ENCODE measurements at places on chromosomes 4 and X.

DNA sequence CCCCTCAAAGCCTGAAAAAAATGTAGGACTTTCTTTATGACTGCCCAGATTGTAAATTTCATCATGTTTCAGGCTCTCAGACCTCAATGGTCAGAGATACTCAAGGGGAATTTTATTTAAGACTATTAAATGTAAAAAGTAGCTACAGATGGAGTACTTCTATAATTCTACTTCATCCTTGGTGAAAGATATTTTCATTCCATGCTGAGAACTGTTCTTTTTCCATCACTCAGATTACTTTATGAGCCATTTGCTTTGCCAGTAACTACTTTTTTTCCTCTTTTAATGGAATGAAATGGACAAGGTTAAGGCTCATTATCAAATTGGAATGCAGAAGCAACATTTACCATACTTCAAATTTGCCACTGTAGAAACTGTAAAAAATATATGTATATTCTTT lies 38.0 kb upstream of the PLS3 start:
- DNase-seq = no peak

- DNase-seq = peak; percentile 5
Measured at GRCh38 chrX:9122519-9123245, 88.8 kb upstream of the FAM9B start.

- no peak for DNase-seq
Measured at GRCh38 chr4:52032005-52032404, 6.1 kb downstream of the SGCB start.

DNA sequence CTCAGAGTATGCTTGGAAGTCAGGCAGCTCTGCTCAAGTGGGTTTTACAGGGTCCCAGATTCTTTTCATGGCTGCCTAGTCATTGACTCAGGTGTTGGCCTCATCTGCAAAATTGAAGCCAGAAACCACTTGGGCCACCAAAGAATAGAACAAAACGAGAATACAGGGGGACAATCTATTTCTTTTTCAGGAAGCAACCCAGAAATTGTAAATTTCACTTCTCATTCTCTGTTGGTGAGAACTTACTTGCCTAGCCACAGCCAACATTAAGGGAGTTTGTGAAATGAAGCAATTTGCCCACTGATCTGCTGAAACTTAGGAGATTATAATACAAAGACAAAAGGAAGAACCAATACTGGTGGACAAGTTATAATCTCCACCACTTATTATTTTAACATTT lies 8.6 kb upstream of the TKTL2 start:
- DNase-seq = no peak

DNA sequence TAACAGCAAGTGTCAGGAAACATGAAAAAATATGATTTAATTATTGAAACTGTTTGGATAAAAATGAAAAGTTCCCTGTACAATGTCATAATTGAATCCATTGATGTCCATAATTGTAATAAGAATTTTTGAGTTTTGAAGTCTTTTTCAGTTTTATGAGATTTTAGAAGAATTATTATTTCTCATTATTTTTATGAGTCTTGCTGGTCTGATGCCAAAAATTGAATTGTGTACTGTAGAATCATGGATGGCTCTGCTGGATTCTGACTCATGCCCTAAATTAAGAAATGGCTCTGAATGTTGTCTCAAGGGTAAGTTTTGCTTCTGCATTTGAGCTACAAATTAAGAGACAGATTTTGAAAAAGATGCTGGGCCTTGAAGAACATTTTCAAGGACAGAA lies 132.8 kb upstream of the MAP9 start:
- DNase-seq = peak; percentile 2

GRCh38 chr4:70313736-70314135 lies 21.0 kb upstream of the CABS1 start:
- DNase-seq = no peak

DNA sequence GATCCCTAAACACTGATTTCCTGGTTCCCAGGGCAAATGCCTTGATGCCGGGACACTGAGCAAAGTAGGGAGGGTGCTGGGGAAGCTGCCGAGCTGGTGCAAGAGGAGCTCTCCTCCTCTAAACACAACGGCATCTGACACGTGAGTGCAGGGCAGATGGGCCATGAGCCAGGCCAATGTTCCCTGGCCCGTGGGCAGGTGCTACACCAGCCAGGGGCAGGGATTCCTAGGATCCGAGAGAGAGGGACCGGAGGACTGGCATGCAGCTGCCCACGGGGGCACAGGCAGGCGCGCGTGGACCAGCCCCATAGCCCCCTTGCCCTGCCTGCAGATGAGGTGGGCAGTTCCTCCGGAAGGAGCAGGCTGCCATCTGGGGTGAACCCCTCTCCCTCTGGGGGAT lies 66.8 kb upstream of the AFAP1 start:
- DNase-seq = no peak

- peak; percentile 33 for DNase-seq
Measured at GRCh38 chr4:26803211-26803861, 57.3 kb upstream of the STIM2 start.

DNA sequence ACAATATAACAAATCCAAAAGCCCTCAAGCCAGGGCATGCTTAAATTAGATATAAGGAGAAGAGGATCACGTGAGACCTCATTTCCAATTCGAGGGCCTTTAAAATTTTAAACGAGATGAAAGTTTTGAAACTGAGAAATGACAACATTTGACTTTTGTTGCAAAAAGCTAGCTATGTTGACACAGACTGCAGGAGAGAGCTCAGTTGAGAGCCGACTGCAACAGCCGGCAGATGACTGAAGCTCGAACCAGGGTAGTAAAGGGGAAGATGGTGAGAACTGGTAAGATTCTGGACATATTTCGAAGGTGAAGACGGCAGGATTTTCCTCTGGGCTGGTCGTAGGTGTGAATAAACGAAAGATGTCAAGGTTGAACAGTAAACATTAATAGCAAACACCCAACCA lies 773 bp downstream of the PRMT9 start:
- peak; percentile 63 for DNase-seq

DNA sequence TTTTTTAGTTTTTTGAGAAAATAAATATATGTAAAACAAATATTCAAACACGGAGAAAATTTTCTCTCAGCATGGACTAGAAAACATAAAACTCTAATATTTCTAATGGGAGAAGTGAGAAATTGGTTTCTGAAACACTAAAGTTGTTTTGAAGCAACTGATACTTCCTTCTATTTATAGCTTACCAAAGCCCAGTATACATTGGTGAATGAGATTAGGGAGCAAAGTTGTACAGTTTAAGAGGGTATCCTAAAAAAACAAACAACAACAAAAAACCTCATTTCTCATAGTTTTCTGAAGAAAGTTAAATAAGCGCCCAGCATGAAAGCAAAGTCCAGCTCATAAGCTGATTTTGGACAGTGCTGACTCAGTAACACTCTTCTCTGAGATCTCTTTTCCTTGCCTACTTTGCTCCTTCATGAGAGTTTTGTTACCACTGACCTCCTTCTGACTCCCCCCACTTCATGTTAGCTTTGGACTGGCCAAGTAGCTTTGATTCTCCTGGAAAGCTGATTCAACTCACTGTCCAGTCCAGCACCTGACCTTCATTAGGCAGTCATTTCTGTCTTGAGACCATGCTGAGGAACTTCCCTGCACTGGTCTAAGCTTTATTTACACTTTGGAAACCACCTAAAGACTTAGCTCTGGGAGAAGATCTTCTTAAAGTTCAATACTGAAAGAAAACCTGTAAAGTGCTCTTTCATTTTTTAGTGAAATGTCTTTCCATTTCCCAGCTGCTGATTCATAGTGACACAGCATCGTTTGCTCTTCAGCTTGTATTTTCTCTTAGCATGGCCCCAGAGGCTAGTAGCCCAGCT lies 21.8 kb upstream of the P2RY10 start:
- DNase-seq = no peak

GRCh38 chr4:10736895-10737294 lies 52.3 kb upstream of the CLNK start:
- no peak for DNase-seq
